ENCODE measurements at places on chromosomes 6 and 20.
A peak's percentile ranks its signal among the peaks of the same experiment; 100 is the strongest.

- no peak for ATAC-seq
Measured at GRCh38 chr6:12608016-12608860, 108.3 kb upstream of the PHACTR1 start.

- ATAC-seq, result no peak
Measured at GRCh38 chr6:13678255-13678983, 33.2 kb downstream of the RANBP9 start.

DNA sequence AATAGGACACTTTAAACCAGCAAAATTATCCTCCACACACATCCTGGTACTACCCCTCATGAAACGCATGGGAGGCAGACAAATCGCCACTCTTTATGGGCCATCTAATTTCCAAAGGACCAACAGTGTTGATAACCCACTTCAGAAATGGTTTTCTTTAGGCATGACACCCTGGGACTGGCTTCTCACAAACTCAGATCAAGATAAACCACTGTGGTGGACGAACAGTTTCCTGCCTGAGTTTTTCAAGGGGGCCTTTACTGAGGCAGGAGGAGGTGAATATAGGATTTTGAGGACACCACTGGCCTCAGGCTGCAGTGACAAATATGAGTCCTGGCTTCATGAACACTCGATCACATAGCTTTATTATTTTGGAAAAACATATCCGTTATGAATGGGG, 26.0 kb downstream of the TRAM2 start:
- no peak for ATAC-seq

DNA sequence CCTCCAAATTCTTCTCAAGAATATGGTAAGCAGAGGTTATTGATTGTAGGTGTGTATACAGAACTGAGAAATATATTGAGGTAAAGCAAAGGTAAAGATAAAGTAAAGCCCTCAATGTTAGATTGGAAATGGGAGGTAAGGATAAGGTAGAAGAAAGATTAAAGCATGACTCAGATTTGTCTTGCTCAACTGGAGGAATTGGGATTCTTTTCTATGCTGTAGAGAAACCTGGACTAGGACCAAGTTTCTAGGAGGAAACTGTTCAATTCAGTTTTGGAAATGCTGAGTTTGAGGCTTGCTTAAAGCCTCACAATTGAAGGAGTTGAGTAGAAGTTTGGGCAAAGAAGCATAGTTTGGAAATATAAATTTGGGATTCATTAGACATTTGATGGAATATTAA, 634.0 kb upstream of the PTCHD4 start:
- no peak for ATAC-seq

DNA sequence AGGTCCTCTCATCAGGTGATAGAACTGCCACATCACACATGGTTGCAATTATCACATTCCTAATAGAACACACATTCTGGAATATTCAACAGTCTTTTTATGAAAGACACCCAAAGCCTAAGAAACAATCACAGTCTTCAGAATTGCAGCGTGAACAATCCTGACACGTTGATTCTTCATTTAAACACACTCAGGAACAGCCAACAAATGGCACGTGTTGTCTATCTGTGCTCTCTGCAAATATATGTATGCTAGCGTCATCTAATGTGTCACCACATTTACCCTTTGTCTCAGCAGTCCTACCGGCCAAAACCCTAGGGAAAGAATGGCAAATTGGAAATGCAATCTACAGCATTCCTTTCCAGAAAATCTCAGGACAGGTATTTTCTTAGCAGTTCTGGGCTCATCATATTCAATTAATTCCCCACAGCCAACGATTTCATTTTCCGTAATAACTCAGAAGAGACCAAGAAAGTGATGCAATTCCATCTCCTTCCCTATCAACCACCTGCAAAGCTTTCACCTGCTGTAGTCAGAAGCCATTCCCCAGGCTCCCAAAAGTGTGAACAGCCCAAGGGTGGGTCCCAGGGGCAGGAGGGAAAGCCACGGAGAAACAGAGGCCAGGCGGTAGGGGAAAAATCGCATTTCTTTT, 280.3 kb upstream of the JARID2 start:
- ATAC-seq, result no peak

DNA sequence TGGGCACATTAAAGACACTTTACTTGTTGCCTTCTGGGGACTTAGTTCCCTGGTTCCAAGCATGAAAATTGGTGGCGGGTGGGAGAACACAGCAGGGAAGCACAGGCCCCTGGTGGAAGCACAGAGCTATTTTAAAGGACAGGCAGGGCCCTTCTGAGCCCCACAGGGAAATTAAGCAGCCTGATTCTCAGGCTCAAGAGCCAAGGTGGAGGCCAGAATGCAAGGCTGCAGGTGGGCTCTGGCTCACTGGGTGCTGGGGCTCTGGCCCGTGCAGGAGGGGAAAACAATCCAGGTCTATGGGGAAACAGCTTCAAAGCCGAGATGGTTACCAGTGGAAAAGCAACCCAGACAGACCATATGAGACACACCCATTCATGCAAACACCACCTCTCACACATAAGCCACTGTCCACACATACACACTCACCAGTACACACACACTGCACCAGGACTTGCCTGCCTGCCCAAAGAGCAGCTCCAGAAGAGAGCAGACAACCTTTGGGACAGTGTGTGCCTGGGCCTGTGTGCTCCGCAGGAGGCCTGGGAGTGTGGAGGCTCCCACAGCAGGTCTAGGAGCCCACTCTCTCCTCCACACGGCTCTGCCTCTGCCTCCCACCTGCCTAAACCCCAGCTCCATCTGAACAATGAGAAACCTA, 30.6 kb downstream of the TFEB start:
- ATAC-seq, result no peak

GRCh38 chr20:57844626-57845596, 135.1 kb upstream of the PMEPA1 start:
- ATAC-seq, result no peak

GRCh38 chr6:166237617-166238016, 70.0 kb upstream of the TBXT start:
- ATAC-seq, result no peak

DNA sequence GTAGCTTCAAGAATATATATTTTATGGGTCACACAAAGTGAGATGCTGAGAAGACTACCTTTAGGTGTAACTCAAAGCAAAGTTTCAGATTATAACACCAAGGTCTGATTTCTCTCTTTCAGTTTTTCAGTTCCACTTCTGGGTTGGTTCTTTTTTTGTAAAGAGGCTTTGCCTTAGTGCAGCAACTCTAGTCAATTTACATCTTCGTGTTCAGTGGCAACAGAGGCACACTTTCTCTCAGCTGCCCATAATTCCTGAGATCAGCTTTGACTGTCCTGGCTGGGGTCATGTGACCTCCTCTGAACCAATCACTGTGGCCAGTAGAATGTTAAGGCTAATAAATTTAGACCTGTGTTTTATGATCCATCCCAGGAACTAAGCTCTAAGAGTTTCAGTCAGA, 120.2 kb downstream of the TINAG start:
- no peak for ATAC-seq

DNA sequence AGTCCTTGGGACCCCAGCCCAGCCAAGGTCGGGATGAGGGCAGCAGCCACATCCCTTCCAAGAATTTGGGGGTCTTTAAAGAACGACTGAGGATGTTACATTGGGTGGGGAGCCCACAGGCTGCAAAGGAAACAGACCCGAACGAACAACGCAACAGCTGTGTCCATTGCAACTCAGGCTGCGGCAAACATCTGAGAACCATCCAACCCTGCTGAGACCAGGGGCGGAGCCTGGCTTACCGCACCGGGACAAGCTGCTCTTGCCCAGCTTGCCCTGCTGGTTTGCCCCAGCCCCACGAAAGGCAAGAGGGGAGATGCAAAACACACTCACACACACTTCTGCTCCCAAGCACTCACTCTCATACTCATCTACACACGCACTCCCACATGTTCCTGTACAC, 21.5 kb upstream of the TAF4 start:
- no peak for ATAC-seq

GRCh38 chr6:5498579-5498899, 237.2 kb downstream of the FARS2 start:
- peak; percentile 38 for ATAC-seq

- ATAC-seq, result no peak
Measured at GRCh38 chr6:106823732-106824351, 150.7 kb downstream of the CD24 start.

- ATAC-seq, result no peak
Measured at GRCh38 chr6:45431317-45432065, 53.8 kb upstream of the SUPT3H start.

GRCh38 chr6:146357578-146358430, 185.8 kb upstream of the RAB32 start:
- ATAC-seq, result peak; percentile 42

- no peak for ATAC-seq
Measured at GRCh38 chr20:4084096-4084495, 68.7 kb upstream of the RNF24 start.

GRCh38 chr20:2509794-2510193, 1.1 kb upstream of the ZNF343 start:
- ATAC-seq, result no peak

DNA sequence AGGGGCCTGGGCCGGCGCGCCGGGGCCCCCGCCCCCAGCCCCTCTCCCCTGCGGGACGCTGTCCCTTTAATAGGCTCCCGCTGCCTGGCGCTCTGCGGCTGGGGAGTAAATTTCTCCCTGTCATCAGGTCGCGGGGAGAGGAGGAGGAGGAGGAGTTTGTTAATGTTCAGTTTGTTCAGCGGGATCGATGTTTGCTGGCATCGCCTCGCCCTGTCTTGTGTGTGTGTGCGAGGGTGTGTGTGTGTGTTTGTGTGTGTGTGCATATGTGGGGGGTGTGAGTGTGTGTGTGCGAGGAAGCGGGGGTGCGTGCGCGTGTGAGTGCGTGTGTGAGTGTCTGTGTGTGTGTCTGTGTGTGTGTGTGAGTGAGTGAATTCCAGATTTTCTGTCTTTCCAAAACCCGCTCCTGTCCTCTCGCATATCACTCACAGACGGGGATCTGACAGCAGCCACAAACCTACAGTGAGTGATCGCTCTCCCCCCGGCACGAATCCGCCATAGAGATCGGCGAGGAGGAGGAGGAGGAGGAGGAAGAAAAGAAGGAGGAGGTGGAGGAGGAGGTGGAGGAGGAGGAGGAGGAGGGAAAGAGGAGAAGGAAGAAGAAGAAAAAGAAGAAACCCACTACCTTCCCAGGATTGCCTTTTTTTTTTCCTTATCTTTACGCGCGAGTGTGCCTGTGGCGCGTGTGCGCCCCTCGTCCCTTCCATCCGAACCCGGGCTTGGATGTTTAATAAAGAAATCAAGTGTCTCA, at the start of gene TSHZ2:
TSS of gene TSHZ2 (plus strand) at position 169 of the 748 bp plus-strand sequence. CDS start 936 bp downstream, outside the sequence.
- ATAC-seq, result peak; percentile 10

DNA sequence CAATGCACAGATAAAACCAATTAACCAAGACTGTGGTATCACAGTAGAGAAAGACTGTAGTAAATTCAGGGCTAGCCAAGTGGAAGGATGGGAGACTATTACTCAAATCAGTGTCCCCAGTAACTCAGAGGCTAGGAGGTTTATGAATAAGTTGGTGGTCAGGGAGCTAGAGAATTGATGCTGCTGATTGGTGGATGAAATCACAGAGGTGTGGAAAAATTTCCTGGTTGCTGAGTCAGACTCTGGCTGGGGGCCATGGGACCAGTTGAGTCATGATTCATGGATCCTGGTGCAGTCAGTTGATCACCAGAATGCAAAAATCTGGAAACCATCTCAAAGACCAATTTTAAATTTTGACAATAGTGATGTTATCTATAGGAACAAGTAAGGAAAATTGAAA, 555.9 kb downstream of the C6orf118 start:
- ATAC-seq, result no peak

- no peak for ATAC-seq
Measured at GRCh38 chr6:2973676-2974075, 2.3 kb upstream of the SERPINB6 start.

DNA sequence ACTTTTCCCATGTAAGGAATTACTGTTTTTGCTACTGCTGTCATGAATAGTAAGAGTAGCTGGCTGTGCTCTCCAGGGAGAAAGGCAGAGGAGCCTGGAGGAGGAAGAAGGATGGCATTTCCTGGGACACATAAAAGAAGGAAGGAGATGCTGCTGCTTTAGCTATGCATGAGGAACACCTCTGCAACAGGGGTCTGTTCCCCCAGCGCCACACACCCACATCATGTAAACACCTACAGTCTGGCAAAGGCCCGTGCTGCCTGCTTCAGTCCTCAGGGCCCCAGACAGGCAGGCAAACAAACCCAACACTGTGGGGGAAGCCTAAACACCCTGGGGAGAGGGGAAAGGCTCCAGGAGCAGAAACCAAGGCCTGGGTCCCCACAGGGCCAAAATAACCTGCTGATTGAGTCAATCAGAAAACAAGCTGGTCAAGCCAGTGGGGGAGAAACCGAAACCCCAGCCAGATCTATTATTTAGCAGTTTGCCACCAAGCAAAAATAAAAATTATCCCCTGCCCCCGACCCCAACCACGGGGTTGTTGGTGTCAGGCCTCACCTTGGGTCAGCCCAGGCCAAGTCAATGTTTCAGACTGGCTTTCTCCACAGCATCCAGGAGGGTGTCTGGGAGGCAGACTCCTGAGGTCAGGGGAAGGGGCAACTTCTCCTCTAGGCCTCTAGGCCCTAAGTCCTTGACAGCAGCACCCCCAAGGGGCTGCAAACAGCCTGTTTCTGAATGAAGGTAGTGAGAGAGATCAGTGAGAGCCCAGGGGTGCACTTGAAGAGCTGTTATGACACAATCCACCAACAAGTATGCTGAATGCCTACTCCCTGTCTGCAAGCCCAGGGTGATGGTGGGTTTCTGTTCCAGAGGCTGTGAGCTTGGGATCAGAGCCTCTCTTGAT, 34.6 kb upstream of the SCUBE3 start:
- ATAC-seq, result no peak

DNA sequence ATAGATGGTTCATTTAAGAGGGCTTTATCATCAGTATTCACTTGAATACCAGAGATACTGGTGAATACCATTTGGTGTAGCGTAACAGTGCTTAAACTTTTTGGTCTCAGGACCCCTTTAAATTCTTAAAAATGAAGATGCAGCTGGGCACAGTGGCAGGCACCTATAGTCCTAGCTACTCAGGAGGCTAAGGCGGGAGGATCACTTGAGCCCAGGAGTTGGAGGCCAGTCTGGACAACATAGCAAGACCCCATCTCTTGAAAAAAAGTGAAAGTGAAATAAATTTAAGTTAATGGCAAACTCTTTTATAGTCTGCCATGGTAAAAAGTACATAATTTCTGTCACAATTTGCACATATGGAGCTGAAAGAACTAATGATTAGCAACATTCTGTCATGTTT, 39.3 kb downstream of the VAPB start:
- ATAC-seq, result no peak

- ATAC-seq, result no peak
Measured at GRCh38 chr20:46353500-46354206, 45.4 kb upstream of the CDH22 start.

DNA sequence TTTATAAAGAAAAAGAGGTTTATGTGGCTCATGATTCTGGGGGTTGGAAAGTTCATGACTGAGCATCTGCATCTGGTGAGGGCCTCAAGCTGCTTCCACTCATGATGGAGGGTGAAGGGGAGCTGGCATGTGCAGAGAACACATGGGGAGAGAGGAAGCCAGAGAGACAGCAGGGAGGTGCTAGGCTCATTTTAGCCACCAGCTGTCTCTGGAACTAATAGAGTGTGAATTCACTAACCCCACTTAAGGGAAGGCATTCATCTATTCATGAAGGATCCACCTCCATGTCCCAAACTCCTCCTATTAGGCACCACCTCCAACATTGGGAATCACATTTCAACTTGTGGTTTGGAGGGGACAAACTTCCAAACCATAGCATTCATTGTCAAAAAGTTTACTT, 137.3 kb upstream of the PMEPA1 start:
- no peak for ATAC-seq

- ATAC-seq, result no peak
Measured at GRCh38 chr6:25242567-25242966, 36.6 kb upstream of the CARMIL1 start.

- no peak for ATAC-seq
Measured at GRCh38 chr6:139708337-139709199, 334.1 kb upstream of the CITED2 start.

Data from activated CD4-positive, CD25-positive, alpha-beta regulatory T cell treated with anti-CD3 and anti-CD28 coated beads, Interleukin-2, amount 50 U/mL, for 24 hours (primary cell).